ENCODE measurements at places on chromosomes 6 and 20.

GRCh38 chr20:63567136-63567385, 7.0 kb downstream of the HELZ2 start:
- DNase-seq, result peak; percentile 46

- DNase-seq, result no peak
Measured at GRCh38 chr20:39800548-39800947, 838.4 kb downstream of the DHX35 start.

- no peak for DNase-seq
Measured at GRCh38 chr6:109305028-109305427, 77.2 kb downstream of the CD164 start.

- DNase-seq, result no peak
Measured at GRCh38 chr6:2752477-2753109, 1.9 kb upstream of the MYLK4 start.

DNA sequence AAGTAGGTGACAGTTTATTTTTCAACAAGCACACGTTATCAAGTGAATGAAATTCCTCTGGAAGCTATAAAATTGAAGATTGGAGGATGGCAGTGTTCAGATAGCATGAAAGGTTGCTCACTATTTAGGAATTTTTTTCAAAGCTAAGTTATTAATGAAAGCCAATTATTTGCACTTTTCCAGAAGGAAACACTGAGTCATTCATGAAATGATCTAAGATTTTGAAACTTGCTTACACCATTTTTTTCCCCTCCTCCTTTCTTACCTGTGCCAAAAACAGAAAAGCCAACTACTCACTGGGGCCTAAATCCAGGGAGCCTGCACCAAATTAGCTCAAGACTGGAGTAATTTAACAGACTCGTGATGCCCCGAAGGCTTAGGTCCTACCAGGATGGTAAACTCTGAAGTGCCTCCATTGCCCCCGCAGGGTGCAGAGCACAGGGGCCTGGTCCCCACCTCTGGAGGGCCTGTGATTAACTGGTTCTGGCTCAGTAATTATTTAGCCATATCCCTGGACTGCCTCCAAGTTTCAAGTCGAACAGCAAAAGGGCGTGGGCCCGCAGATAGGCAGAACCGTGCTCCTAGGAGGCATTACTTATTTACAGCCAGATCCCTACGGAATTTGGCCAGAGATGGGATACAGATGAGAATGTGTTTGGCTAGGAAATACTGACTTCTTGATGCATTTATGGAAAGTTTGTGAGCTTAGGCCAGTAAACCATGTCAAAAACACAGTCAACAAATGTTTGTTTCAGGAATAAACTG, 28.0 kb upstream of the ZNF217 start:
- no peak for DNase-seq
